Calu3 (cell line): ENCODE measurements at places on chromosomes 12 and 14. TPM values are rescaled to one million over a fixed set of nuclear protein-coding genes. Genes with fewer than 3 reads are reported as not detected.

Gene TAPBPL
- 28.0 and 32.7 TPM in 2 replicates for total RNA-seq

Gene CHST11
- 1.1 and 1.4 TPM in 2 replicates for total RNA-seq

- no peak for DNase-seq
Measured at GRCh38 chr14:105064001-105064400, 1.2 kb downstream of the GPR132 start.

Gene PRICKLE1
- total RNA-seq = 7.0 and 12.7 TPM in 2 replicates

GRCh38 chr12:24741216-24741615 is 207.7 kb downstream of the BCAT1 start:
- DNase-seq = no peak

DNA sequence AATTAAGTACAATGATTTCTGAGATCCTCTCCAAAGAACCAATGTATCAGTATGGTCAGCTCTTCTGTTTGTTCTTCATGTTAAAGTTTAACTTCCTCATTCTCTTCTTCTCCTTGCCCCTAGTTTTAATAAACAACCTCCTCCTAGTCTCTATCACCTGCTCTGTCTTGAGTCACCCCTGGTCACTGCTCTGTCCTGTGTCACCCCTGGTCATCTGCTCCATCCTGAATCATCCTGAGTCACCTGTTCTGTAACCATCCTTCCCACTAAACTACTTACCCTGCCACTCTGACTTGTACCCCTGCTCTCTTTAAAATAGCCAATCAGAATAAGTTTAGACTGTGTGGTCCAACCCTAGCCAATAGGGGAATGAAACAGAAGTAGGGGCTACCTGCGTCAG is 100.5 kb downstream of the ALG10B start:
- no peak for DNase-seq

Gene MIP
- not detected in 2 replicates for total RNA-seq

DNA sequence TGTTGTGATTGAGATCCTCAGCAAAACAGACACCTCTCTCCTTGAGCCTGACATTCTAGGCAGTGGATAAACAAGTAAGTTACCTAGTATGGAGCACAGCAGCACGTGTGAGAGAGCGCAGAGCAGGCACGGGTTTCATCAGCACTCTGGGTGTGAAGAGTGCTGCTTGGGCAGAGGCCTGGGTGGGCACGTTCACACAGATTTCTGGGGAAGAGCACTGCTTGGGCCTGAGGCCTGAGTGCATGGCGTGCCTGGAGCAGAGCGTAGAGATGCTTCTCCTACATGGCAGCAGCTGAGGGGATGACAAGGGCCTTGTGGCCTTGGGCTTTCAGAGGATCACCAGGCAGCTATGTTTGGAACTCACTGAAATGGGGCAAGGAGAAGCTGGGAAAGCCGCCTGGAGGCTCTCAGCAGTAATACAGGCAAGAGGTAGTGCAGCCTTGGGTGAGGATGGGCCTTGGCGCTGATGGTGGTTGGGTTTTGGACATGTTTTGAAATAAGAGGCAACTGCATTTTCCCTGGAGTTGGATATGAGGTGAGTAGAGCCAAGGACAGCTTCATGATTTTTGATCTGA is 17.6 kb downstream of the CKB start:
- DNase-seq = no peak

GRCh38 chr14:61839507-61839906 is 77.3 kb downstream of the SNAPC1 start:
- no peak for DNase-seq

DNA sequence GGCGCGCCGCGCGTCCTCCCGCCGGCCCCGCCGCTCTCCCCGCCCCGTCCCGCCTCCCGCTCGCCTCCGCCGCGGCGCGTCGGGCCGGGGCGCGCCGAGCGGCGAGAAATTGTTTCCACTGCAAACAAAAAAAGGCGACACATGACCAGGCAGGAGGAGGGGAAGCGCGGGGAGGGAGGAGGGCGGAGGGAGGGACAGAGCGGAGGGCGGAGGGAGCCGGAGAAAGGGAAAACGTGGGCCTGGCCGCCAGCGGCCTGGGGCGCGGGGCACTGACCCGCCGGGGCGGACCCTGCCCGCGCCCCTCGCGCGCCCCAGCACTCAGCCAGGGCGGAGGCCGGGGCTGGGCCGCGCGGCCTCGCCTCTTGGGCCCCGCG is at the start of gene FOXN3:
FOXN3 (minus strand) TSS at position 143 of the 374 bp plus-strand sequence. CDS start 4,757 bp downstream, outside the sequence.
- peak; percentile 85 for DNase-seq

DNA sequence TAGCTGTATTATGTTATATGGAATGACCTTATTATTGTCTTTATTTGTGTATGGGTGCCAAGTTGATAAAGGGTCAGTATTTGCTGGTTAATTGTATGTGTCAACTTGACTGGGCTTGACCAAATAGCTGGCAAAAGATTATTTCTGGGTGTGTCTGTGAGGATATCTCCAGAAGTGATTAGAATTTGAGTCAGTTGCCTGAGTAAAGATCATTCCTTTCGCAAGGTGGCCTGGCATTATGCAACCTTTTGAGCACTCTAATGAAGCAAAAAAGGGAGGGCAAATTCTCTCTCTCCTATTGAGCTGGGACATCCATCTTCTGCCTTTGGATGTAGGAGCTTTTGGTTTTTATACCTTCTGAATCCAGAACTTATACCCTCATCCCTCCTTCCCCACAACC is 82.2 kb downstream of the ATXN7L3B start:
- peak; percentile 22 for DNase-seq

Gene TSPAN19
- not detected in 2 replicates for total RNA-seq

Gene GPR137C
- total RNA-seq = 2.0 and 2.3 TPM in 2 replicates

DNA sequence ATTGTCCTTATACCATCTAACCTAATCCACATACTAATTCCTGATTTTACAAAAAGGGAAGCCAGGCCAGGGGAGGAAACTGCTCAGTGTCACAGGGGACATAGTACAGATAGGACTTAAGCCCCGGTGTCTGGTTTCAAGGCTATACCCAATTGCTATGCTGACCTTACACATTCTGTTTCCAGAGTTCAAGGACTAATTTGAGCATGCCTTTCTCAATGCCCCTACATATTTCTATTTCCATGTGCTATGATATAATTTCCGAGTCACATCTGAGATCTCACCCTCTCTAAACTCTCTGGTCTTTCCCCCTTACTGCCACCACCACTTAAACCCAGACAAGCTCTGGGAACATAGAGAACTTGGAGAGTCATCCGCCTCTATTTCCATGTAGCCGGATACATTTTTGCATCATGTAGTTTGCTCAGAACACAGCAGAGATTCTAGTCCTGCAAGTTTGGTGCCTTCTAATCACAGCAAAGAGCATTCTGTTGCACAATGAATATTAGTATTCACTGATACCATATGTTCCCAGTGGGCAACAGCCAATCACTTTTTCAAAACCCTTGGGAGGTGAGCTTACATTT is 34.2 kb downstream of the PPM1H start:
- DNase-seq = peak; percentile 45

GRCh38 chr14:92325835-92326234 is 2.9 kb downstream of the SLC24A4 start:
- DNase-seq = peak; percentile 6

DNA sequence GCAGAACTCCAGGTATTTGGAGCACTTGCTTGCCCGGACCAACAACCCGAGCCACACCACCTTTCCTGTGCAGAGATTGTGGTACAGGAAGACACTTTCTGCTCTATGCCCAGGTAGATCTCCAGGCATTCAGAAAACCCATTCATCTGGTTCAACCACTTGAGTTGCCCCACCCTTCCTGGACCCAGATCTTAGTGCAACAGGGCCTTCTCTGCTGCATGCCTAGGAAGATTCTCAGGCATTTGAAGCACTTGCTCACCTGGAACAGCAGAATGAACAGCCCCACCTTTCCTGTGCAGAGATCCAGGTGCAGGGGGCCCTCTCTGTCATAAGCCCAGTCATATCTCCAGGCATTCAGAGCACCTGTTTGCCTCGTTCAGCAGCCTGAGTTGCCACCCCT is 412.8 kb upstream of the MGAT4C start:
- peak; percentile 62 for DNase-seq

- no peak for DNase-seq
Measured at GRCh38 chr12:108683906-108684556, 47.3 kb downstream of the CORO1C start.

Gene ACSS3
- 0.21 and 0.47 TPM in 2 replicates for total RNA-seq

DNA sequence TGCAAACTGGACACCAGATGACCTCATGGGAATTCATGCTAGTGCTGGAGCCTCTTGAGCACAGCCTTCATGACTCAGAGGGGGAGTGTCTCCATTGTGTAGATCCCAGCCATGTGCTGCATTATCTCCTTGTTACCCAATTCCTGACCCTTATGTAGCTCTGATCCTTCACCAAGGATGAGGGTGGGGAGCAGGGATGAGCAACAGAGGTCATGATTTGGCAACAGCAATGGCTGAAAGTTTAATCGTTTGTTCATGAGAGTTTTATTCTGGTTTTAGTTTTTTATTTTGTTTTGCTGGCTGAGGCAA is 9.5 kb upstream of the BDKRB1 start:
- DNase-seq = no peak

DNA sequence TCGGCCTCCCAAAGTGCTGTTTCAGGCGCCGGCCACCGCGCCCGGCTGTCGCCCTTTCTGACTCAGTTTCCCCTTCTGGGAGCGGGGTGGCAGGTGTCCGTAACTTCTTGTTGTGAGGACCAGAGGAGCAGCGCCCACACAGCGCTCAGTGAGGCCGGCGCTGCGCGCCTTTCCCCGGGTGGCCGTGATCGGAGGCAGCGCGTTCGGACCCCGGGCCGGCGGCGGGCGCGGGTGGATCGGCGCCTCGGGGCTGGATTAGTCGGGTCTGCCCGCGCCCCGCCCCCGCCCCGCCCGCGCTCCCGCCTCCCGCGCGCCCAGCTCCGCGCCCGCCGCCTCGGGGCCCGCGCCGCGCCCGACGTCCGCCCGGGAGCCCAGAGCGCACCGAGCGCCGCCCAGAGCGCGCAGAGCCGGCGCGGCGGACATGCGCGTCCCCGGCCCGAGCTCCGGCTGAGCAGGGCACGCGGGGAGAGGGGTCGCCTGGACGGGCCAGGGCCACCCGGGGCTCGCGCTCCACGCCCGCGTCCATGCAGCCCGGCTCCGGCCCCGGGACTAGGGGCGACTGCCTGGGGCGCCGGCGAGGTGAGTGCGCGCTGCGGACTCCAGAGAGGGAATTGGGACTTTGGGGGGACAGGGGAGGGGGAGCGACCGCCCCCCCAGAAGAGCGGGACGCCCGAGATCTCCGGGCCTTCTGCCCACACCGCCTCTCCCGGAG is 50.6 kb downstream of the LRCOL1 start:
- peak; percentile 81 for DNase-seq

Gene GPR135
- total RNA-seq = 5.5 and 6.3 TPM in 2 replicates

Gene SIX6
- not detected in 2 replicates for total RNA-seq

- no peak for DNase-seq
Measured at GRCh38 chr14:99693918-99694317, 9.8 kb downstream of the CYP46A1 start.

DNA sequence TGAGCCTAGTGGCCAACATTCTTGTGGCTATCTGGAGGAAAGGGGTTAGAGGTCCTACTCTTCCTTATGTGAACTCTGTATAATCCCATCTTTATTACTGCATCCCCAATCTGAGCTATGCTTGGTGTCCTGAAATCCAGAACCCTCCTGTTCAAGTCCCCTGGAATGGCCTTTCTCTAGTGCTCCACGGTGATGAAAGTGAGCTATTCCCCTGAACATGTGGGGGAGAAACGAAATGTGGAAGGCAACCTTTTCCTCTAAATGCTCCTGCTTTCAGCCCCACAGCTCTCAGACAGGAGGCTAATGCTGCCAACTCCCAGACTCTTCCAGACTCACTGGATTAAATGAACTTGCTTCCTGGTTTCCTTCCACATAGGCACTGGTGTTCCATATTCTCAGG is 2.5 kb upstream of the PGAM5 start:
- DNase-seq = no peak

Gene DAO
- total RNA-seq = not detected in 2 replicates

DNA sequence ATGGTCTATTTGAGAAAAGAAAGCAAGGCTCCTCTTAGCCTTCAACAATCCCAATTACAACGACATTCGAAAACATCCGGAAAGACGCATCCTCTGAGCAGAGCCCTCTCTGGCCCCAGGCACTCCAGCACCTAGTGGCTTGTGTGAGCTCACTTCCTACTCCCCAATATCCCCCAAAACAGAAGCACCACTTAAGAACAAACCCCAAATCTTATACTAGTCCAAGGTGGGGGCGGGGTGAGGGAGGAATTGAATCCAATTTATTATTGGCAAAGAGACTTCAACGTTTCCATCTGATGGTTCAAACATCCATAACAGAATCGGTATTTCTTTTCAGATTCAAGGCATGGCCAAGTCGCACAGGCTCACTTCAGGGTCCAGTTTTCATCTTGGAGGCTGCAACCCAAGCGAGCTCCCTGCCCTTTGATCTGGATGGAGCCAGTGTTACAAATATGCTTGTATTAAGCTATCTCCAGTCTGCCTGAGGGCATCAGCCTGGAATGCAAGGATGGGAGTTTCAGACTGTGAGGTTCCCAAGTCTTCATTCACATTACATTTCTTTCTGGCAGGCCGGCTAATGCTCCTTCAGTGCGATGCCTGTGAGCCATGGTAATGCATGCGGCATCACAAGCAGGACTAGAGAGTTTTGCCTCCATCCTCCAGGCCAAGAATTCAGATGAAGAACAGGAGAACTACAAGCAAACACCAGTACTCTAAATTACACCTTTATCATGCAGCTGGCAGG is 132.5 kb upstream of the FOXN3 start:
- DNase-seq = no peak

DNA sequence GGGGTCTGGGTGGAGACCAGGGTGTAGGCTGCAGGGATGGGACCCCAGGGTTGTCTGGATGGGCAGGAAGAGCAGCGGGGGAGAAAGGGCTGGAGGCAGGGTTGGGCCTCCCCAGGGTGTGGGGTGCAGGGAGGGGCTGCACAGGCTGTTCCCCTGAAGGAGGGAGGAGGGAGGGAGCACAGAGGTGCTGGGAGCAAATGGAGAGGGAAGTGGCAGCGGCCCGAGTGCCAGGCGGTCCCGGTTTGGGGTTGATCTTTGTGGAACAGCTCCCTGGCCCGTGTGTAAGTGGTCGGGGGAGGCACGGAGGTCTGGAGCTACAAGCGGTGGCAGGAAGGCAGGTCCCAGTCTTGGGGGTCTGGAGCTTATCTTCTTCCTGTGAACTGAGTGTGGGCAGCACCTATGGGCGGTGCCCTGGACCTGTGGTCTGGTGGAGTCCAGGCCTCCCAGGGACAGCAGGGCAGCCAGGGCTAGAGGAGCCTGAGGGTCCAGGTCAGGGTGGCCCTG is 391.6 kb downstream of the TMEM121 start:
- DNase-seq = no peak

Gene ITFG2
- total RNA-seq = 26.7 and 31.9 TPM in 2 replicates
